ENCODE measurements at places on chromosomes 1 and 21.

- peak; percentile 91 for DNase-seq
Measured at GRCh38 chr1:67285780-67286488, 21.7 kb upstream of the IL12RB2 start.

GRCh38 chr1:23960291-23961020 lies 828 bp downstream of the PNRC2 start:
- peak; percentile 35 for DNase-seq

DNA sequence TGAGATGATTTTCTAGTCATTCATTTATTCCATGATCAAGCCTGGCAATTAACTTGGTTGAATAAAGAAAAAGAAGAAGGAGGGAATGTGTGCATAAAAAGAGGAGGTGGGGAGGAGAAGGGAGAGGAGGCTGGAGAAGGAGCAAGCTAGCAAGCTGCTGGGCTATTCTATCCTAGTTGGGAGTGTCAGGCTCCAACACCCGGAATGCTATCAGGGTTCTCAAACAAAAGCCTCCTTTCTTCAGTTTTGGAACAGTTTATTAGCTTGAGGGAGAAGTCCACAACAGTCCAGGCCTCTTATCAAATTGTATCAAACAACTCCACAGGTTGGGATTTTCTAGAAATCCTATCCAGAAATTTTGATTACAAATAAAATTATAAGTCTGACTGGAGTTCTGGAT lies 80.0 kb downstream of the BCAR3 start:
- no peak for DNase-seq

DNA sequence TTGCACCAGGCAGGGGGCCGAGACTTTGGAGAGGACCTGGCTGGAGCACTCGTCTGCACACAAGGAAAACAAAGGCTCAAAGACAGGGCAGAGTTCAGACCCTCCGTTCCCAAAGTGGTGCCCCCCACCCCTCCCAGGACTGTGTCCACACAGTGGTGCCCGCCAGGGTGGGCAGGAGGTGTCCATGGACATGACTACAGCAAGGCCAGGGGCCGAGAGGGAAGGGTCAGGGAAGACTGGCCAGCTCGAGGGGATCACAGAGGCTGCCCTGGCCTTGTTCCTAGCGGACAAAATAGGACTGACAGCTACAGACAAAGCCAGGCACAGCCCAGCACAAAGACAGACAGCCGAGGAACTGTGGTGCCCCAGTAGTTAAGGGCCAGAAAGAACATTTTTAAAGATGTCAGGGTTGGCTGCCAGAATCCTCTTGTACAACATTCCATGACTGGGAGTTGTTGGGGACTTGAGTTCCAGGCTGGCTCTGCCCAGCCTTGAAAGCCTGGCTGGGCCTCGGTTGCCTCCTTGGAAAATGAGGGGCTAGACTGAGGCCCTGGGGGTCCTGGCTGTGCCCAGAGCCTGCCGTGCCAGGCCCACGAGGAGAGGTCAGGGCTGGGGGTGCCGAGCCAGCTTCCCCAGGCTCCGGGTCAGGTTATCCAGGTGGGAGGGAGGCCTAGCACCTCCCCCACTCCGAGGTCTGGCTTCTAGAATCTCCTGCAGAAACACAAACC lies 63.7 kb downstream of the SLX9 start:
- DNase-seq, result no peak

- no peak for DNase-seq
Measured at GRCh38 chr1:212769459-212770167, 22.0 kb downstream of the NSL1 start.

DNA sequence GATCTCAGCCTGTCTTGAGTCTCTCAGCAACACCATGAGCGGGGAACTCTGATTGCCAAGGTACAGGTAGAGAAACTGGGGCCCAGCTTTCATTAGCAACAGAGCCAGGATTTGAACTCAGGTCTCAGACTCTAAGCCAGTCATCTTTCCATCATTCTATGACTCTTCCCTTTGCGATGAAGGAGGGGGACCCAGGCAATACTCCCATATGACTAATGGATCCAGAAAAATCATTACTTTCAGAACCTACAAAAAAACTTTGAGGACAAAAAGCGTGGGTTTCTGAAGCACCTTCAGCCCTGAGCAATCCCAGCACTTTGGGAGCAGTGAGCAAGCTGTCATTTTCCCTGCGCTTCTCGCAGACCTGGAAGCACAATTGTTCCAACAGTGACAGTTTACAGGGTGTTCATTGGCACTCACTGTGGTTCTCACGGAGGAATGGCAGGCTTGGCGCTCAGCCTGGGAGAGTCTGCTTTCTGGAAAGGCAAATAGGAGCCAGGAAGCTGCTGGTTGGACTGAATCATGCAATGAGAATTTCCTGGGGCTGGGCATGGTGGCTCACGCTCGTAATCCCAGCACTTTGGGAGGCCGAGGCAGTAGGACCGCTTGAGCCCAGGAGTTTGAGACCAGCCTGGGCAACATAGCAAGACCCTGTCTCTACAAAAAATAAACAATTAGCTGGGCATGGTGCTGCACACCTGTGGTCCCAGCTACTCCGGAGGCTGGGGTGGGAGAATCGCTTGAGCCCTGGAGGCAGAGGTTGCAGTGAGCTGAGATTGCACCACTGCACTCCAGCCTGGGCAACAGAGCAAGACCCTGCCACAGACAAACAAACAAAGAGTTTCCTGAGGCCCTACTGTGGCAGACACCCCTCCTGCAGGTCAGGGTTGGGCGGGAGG lies 40.1 kb downstream of the SLC2A7 start:
- peak; percentile 91 for DNase-seq

Data from kidney tubule cell (primary cell).